NCI-H187 (cell line): ENCODE measurements at places on chromosomes 11 and 22.
A peak's percentile ranks its signal among the peaks of the same experiment; 100 is the strongest.

- DNase-seq, result no peak
Observed at GRCh38 chr11:43358279-43358800, 380 bp upstream of the TTC17 start.

GRCh38 chr11:78203184-78203583, 14.5 kb downstream of the USP35 start:
- DNase-seq, result no peak

DNA sequence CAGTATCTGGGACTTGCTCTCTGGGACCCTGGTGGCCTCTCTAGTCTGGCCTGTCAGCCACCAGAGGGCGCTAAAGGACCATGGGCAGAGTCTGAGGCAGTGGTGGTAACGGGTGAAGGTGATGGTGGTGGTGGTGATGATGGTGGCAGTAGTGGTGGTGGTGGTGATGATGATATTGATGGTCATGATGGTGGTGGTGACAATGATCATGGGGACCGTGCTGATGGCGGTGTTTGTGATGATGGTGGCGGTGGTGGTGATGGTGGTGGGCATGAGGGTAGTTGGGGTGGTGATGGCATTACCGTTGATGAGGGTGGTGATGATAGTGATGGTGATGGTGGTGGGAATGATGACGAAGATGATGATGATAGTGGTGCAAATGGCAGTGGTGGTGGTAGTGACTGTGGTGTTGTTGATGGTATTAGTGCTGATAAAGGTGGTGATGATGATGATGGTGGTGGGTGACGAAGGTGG, 16.0 kb downstream of the TRPM5 start:
- DNase-seq, result no peak

- DNase-seq, result no peak
Observed at GRCh38 chr11:4839851-4840549, 9.0 kb downstream of the OR51S1 start.

- DNase-seq, result no peak
Observed at GRCh38 chr11:97544431-97544830, 1154.6 kb downstream of the JRKL start.

GRCh38 chr22:41664490-41664889, 24.2 kb downstream of the SNU13 start:
- DNase-seq, result no peak

DNA sequence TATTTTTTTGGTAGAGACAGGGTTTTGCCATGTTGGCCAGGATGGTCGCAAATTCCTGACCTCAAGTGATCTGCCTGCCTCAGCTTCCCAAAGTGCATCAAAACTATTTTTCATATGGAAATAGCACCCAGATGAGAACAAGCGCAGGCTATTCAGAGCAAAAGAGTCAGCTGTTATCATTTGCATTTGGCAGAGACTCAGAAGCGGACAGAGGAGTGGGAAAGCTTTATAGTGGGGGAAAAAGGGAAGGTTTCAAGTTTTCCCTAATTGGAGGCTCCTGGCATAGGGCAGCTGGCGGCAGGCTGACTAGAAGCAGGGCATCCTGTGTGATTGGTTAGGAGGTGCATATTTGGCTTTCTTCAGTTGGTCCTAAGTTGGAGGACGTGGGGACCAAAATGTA, 20.2 kb downstream of the ATG13 start:
- DNase-seq, result no peak

DNA sequence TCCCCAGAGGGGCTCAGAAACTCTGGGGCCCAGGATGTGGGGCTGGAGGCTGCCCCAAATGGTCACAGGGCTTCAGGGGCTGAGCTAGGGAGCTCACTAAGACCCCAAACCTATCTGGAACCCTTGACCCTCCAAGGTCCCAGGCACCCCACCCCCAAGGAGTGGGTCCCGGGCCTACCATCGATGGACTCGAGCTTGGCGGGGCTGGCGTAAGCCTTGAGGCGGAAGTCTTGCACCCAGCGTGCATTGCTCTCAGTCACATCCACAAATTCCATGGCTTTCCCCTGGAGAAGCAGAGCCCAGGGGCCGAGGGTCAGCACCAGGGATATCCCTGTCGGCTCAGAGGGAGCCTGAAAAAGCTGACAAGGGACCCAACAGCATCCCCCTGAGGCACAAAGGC, 3.5 kb downstream of the GATD1 start:
- DNase-seq, result no peak

DNA sequence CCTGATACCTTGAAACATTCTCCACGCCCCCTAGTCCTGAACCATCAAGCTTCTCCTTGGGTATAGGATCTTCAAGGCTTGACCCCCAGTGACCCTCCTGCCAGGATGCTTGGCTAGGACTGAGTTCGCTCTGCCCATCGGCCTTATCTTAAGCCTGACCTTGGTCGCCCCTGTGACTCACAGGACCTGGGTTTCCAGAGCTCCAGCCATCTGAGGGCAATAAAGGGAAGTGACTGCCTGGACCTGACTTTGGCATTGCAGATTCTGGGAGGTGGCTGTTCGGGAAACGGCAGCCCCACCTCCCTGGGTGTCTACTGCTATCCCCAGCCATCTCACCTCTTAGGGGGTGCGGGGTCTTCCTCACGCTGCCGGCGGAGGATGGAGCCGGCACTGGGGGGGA, 15.4 kb downstream of the CARD10 start:
- DNase-seq, result no peak

DNA sequence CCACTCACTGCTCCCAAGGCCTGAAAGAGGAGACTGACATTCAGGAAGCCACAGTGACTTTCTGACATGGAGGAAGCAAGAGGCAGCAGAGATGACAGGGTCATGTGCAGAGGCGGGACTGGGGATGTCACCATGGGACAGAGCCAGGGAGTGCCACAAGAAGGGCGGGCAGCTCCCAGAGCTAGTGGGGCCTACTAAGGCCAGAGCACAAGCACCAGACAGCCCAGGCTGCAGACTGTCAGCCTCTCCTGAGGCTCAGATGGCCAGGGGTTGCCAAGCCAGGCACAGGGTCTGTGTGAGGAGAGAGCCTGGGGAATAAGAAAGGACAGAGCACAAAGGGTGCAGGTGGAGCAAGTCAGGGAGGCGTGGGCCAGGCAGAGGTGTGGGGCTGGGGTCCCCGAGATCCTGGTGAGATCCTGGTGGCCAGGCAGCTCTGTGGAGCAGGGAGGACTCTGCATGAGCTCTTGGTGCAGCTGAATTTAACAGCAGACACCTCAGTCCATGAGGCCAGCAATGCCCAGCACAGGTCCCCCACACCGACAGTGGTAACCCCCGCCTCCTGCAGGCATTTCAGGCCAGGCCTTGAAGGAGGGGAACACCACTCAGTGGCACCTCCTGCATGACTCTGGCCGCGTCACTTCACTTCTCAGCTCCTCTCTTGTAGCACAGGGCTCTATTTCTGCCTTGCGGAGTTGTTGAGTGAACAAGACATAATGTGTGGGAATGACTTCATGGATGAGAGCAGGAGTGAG, 52.3 kb downstream of the SGSM3 start:
- DNase-seq, result no peak

GRCh38 chr22:19629720-19630419, 84.4 kb upstream of the SEPTIN5 start:
- peak; percentile 56 for DNase-seq

GRCh38 chr11:92458486-92458885, 233.9 kb downstream of the FAT3 start:
- no peak for DNase-seq

- DNase-seq, result no peak
Observed at GRCh38 chr11:15309296-15309695, 194.6 kb downstream of the INSC start.

DNA sequence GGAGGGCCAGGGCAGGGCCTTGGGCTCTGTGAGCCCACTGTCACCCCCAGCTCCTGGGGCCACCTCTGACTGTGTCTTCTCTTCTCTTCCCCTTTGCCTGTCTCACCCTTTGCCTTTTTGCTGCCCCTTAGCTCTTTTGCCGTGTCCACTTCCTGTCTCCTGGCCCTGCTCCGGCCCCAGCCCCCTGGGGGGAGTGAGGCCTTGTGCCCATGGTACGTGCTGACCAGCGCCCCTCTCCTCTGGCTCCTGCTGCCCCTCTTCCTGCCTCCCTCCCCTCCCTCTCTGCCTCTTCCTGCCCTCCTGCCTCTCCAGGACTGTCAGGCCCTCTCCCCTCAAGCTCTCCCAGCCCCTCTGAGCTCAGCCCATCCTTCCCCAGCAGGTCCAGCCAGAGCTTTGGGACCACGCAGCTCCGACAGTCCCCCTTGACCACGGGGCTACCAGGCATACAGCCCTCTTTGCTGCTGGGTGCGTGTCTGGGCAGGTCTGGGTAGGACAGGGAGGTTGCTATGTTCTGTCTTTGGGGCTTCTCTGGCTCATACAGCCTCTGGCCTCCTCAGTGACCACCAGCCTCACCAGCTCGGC, 11.7 kb downstream of the TMEM258 start:
- DNase-seq, result no peak

DNA sequence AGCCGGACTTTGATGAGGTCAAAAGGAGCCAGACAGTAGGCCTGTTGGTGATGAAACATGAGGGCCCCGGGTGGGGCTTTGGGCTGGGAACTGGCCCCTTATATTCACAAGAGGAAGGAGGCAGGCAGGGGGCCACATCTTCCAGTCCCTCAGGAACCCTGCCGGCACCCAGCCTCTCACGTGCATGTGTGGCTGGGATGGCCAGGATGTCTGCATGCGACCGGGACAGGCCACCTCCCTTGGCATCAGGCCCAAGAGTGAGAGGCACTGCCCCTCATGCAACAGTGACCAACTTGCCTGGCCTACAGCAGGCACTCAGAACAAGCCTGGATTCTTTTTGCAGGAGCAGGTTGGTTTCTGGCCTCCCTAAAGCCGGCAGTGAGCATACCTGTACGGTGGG, 5.4 kb downstream of the SLC25A45 start:
- no peak for DNase-seq

DNA sequence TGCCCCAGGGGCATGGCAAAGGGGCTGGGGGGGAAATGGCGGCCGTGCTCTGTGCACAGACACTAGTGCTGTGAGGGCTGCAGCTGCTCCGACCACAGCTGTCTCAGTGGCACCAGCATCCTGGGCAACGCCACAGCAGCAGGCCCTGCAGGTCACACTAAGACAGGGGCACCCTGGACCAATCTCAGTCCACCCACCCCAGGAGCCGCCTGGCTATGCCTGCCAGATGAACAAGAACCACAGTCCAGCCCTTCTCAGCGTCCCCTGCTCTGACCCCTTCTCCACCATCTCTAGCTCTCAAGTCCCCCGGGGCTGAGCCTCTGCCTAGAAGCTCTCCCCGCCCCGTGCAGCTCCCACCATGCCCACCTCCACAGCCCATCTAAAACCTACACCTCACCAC, 16.5 kb downstream of the TUBGCP6 start:
- DNase-seq, result no peak

DNA sequence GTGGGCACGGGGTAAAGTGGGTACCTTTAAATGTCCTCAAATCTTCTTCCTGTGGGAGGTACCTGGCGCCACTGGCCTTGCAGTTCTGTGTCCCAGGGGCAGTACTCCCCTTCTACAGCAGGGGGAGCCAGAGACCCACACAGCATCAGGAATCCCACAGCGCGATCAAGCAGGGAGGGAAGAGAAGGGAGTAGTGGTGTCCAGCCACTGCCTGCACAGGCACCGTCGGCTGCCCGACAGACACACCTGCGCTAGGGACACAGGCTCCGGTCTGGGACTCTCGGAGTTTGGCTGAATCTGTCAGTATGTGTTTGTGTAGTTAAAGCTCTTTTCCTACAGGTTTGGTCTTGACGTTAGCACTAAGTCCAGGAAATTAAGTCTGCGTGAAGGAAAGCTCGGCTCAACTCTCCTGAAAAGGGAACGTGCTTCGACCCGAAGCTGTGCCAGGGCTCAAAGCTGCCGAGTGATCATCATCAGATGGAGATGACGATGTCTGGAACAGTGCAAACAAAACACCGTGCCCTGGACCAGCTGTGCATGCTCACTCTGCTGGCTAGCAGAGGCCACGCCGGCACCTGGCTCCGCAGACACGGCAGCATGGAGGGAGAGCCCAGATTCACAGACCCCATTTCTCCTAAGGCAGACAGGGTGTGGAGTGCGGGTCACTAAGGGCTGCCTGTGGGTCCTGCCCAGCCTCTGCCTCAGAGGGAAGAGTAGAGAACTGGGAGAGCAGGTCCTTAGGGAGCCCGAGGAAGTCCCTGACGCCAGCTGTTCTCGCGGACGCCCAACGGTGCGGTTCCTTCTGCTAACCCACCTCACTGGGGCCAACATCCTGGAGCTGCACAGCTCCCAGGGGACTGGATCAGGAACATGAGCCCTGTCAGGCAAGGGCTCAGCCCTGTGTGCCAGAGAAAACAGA, 56.0 kb upstream of the BID start:
- DNase-seq, result peak; percentile 17

DNA sequence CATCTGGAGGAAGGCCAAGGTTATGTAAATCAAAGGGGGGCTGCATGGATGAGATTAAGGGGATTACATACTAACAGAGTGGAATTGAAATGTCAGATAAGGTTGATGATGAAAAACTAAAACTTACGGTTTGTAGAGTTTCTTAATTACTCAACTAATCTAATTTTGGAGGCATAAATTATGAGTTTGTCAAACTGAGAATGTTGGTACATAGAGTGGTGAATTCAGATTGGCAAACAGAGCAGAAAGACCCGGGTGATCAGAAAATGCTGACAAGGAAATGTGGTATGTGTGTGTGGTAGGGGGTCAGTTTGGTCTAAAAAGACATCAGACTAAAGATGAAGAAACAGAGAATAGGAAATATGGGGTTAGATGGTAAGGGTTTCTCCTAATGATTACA, 11.0 kb downstream of the MS4A6E start:
- no peak for DNase-seq

GRCh38 chr11:27471589-27472397, 797 bp downstream of the LGR4 start:
- DNase-seq, result no peak

GRCh38 chr11:69650081-69650831, 9.3 kb downstream of the CCND1 start:
- no peak for DNase-seq

- DNase-seq, result no peak
Observed at GRCh38 chr22:28230671-28231070, 311.6 kb upstream of the PITPNB start.

DNA sequence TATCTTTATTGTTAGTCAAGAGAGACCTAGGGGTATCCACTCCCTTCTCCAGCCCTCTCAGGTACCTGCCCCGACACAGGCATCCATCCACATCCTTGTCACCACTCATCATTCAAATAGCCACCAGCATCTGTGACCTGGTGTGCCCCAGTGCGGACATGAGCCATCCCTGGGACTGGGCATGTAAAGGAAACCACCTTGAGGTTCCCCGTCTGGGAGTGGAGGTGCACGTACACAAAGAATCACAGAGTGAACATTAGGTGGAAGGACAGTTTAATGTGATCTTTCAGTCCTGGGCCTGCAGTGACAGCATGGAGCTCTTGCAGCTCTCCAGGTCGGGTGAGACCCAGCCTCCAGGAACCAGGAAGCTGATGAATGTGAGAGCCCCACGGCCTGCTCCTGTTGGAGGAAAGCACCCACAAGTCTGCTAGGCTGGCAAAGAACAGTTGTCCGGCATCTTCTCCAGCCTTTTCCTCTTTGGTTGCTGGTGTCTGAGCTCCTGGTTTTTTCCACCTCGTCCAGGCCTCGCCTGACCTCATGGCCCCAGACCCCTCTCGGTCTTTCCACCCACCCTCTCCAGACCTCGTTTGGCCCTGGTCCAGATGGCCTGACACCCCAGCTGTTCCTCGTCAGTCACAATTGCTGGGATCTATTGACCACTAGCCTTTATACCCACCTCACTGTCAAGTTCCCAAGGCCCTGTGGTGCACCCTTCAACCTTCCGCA, 16.5 kb downstream of the PSMD13 start:
- DNase-seq, result no peak
